ENCODE measurements at places on chromosomes 2 and 18.

DNA sequence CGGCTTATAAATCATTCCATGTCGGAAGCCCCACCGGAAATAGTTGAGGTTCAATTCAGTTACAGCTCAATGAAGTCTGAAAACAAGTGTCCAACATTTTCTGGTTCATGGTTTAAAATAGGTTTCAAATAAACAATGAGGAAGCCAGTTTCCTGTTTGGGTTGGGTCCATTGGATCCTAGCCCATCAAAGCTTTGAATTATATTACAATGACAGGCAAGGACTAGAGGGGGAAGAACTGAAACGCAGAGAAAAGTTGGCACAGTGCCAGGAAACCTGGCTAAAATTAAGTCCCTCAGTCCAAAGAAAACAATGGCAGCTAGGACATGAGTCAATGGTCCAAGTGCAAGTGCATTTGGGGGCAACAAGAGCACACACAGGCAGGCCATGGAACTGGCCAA lies 32.0 kb downstream of the SLC14A1 start:
- no peak for DNase-seq

DNA sequence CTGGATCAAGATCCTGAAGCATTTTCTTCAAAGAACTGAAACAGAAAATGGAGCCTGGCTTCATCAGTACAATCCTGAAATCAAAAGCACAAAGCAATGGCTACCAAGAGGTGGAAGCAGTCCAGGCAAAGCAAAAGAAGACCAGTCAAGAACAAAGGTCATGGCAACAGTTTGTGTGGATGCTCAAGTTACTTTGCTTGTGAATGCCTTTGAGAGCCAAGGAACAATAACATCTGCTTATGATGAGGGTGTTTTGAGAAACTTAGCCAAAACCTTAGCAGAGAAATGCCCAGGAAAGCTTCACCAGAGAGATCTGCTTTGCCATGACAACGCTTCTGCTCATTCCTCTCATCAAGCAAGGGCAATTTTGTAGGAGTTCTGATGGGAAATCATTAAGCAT lies 723.1 kb downstream of the TMEM182 start:
- no peak for DNase-seq

DNA sequence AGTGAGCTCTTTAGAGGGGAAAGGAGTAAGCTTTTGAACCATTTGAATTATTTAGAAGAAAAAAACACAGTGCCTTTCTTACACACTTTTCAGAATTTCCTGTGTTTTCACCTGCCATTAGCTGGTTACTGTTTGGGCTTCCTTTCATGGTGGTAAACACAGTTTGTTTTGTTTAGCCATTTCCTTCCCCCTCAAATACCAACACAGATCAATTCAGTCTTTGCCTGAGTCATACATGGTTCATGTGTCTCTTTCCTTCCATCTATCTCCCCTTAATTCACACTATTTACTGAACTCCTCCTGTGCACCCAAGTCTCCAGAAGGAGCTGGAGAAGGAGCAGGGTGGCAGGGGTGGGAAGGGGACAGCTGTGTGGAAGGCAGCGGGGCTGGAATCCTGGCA lies 45.0 kb downstream of the TCF7L1 start:
- DNase-seq = no peak

GRCh38 chr2:55025627-55026026 lies 24.6 kb downstream of the RTN4 start:
- DNase-seq = no peak

GRCh38 chr2:47457268-47457667 lies 54.3 kb downstream of the MSH2 start:
- no peak for DNase-seq

Data from T-helper 17 cell (primary cell).